Hematopoietic multipotent progenitor cell treated with erythropoietin and hydrocortisone succinate and interleukin-3 and kit ligand, for 15 days (in vitro differentiated cells): ENCODE measurements at places on chromosomes 11 and 22.

DNA sequence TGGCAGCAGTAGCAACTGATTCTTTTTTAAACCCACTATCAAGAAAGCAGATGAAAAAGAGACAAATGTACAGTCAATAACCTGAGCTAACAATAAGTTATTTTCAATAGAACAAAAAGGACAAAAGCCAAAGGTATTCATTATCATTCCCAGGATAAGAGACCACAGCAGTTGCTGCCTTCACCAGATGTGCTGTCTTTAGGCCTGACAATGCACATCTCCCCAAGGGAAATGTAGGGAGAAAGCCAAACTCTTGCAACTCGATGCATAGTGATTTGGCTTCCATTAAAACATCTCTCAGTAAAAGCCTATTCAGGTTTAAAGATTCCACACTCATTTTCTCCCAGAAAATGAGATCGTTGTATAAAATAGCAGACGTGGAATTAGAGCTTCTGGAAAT, 210.7 kb downstream of the METTL15 start:
- no peak for DNase-seq

GRCh38 chr11:65420979-65421793, 1.4 kb upstream of the NEAT1 start:
- peak; percentile 98 for DNase-seq

GRCh38 chr11:79510960-79511359, 70.1 kb upstream of the TENM4 start:
- DNase-seq, result no peak

GRCh38 chr22:44838316-44839016, 86.1 kb downstream of the ARHGAP8 start:
- no peak for DNase-seq

- peak; percentile 28 for DNase-seq
Measured at GRCh38 chr11:44611687-44612434, 46.4 kb downstream of the CD82 start.
